SK-N-SH (cell line): ENCODE measurements at places on chromosomes 4 and X.

DNA sequence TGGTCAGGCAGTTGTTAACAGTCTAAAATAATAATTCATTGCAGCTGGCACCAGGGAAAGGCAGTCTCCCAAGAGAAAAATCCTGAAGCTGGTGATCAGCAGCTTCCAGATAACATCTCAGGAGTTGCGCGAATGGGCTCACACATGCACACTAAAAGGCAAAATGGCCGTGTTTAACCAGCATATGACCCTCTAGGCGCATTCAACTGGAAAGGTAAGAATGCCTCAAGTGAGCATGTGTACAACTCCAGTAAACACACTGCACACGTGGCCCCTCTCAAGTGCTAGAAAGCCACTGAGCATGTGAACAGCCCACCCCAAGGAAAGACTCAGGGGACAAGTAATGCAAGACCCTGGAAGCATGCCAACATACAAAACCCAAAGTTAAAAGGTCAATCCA, 33.1 kb downstream of the STPG2 start:
- no peak for DNase-seq

DNA sequence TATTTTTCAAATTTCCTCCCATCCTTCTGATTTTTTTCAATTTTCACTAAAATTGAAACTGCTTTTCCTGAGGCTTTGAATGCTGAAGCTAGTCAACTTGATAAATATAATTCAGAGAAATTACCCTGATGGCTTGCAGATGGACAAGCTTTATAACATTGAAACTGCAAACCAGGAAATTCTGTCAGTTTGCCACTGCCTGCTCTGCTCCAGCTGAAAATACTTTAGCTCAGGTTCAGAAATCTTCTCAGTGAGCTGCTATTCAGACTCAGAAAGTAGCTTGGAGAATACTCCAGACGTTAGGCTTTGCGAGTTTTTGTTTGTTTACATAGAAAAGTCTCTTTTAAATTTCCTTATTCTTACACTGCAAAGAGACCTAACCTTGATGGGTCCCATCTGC, 1574.7 kb downstream of the STIM2 start:
- DNase-seq = no peak

DNA sequence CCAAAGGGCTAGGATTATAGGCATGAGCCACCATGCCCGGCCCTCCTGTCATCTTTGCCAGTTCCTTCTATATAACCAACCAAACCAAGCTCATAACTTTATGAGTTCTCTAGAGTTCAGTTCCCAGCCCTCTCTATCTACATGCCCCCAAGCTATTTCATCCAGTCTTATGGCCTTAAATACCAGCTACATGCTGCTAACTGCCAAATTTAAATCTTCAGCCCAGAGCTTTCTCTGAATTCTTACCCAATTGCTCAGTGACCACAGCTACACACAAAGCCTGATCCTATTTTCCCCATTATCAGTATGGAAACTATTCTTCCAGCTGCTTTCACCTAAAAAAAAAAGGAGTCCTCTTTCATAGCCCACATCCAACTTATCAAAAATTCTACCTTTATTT, 23.1 kb downstream of the TMEM184C start:
- DNase-seq = no peak

GRCh38 chr4:57077550-57078343, 32.4 kb downstream of the IGFBP7 start:
- no peak for DNase-seq

DNA sequence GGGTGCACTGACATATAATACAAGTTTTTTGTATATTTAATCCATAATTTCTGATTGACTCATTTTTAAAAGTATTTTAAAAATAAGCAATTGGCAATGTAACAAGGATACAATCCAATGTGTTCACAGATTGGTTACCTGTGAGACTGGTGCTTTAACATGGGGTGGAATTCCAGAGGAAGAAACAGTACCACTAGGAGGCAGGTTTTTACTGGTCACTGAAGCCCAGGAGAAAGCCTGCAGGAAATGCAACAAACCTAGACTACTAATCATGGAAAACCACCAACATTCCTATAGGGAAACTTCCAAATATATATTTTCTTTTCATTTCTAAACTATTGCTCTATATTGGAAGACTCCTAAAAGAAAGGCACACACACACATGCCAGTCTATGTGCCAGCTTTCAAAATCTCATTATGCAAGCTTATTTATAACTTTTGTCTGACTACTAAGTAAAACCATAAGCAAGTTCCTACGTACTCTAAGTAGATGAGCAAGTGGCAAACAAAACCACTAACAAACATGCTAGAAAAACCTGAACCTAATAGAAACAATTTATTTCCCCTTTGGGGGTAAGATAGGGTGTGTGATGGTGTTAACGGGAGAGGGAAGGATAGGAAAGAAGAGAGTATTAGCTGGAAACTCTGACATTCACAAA, 19.2 kb downstream of the G3BP2 start:
- peak; percentile 39 for DNase-seq

GRCh38 chr4:181202240-181202639, 1041.0 kb upstream of the TENM3 start:
- DNase-seq = no peak
